T-helper 2 cell (primary cell): ENCODE measurements at places on chromosomes 1 and 21.

- no peak for DNase-seq
Observed at GRCh38 chr1:45545553-45546310, 4.9 kb upstream of the AKR1A1 start.

DNA sequence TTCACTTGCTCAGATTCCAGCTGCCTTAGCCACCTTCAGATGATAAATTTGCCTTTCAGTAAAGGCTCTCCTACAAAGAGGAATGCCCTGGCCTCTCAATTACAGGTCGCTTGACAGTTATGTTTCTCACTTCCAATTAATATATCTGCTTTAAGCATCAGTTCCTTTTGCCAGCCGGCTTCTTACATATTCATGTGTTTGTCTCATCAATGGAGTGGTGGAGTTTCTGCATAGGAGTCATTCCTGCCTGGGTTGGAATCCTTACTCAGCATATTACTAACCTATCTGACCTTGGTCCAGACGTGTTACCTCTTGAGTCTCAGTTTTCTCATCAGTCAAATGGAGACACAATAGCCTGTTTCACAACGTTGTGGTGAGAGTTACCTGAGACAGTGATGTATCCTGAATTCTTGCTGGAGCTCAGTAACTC, 9.4 kb upstream of the SESN2 start:
- DNase-seq = no peak

DNA sequence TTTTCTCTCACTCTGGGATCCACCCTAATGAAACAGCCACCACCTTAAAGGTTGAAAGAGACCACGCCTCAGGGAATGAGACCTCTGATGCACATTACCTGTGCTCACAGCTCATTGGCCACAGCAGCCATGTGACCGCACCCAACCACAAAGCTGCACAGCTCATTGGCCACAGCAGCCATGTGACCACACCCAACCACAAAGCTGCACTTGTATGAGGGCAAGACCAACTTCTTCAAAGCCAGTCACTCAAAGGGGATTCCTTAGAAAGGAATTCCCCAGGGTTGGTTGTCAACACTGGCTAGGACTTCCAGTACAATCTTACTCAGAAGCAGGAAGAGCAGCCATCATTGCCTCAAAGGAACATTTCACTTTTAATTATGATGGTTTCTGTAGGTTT, 43.6 kb upstream of the PDE9A start:
- DNase-seq = peak; percentile 10

DNA sequence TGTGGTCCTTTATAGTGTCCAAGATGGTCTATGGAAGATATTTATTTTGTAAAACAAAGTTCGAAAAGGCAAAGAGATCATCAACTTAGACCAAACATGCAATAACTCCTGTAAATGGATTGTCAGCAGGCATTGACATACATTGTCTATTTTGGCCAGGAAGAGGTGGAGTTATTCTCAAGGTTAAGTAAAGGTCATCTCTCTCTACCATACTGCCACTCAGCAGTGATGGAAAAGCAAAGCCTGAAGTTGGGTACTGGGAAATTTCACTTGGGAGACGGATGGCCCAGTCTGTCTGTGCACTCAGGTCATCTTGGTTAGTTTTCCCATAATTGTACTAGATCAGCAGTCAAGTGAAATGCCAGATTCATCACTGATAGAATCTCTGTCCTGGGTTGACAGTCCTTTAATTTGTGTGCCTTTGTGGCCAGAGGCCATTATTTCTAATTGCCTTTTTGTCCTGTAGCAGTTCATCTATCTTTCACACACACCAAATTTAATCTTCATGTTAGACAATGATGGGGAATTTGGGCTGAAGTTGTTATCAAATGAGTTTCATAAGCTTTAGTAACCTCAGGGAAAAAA, 17.5 kb downstream of the PIGP start:
- DNase-seq = no peak

DNA sequence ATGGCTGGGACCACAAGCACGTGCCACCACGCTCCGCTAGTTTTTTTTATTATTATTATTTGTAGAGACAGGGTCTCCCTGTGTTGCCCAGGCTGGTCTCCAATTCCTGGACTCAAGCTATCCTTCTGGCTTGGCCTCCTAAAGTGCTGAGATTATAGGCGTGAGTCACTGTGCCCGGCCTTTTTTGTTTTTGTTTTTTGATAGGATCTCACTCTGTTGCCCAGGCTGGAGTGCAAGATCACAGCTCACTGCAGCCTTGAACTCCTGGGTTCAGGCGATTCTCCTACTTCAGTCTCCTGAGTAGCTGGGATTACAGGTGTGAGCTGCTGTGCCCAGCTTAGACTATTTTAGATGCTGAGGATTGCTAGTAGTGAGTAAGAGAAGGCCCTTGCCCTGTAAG, 11.8 kb upstream of the RNF11 start:
- no peak for DNase-seq

DNA sequence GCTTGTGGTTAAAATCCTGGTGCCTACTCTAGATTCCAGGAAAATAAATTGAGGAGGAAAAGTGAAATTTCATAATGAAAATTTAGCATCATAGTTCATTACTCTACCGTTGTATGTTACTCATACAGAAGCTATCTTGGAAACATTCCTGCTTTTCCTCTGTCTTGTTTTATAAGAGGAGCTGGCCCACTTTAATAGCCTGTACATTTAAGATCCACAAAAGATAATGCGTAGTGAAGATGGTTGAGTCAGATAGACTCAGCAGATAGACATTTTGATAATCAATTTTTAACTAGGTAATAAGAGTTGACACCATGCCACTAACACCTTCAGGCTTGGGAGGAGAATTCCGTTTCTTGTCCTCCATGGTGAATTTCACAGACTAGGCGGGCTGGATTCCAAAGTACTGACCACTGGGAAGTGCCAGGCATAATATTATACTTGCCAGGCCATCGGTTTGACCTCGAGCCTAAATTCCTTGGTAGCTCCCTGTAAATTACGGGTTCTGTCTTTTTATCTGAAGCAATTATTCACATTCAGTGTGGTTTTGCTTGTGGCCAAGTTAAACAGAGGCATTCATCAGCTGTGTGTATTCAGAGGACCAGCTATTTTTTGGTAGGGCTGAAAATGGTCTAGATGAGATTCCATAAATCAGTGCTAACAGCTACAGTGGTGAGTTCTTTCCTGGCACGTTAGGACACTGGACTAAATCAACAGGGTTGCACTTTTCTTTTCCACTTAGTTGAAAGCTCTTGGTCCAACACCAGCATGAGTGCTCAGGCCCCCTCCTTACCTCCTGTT, 111.9 kb upstream of the KAZN start:
- DNase-seq = no peak

- DNase-seq = no peak
Observed at GRCh38 chr1:205633421-205633976, 1.7 kb upstream of the ELK4 start.

DNA sequence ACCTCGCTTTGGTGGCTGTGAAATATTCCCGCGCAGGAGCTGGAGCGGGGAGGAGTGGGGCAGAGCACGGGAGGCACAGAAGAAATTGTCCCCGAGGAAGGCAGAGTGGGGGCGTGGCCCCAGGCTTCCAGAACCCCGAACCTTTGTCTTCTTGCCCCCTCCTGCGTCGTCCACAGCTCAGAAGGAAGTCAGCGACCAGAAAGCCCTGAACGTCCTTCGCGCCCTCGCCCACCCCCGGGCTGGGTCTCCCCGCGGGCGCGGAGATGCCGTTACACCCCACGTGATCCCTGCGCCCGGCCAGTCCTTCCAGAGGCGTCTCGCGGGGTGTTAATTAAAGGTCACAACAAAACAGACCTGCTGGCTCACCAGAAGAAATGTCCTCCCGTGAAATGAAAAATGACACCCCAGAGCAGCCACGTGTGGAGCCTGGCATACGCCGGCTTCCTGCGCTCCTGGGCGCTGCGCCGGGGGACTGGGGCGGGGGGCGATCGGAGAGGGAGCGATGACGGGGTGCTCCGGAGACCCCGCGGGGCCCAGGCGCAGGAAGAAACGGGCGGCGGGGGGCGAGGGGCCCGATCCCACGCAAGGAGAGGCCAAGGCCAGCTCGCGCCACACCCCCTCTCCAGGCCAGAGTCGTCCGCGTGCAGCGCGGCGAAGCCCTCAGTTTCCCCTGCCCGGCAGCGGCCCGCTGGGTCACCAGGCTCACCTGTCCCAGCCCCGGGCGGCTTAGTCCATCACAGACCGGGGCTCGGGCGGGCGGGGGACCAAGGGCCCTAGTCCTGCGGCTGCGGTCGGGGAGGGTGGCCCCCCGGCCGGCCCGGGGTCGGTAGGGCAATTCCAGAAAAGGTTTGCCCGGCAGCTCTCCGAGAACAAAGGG, 995 bp upstream of the KIF26B start:
- no peak for DNase-seq

DNA sequence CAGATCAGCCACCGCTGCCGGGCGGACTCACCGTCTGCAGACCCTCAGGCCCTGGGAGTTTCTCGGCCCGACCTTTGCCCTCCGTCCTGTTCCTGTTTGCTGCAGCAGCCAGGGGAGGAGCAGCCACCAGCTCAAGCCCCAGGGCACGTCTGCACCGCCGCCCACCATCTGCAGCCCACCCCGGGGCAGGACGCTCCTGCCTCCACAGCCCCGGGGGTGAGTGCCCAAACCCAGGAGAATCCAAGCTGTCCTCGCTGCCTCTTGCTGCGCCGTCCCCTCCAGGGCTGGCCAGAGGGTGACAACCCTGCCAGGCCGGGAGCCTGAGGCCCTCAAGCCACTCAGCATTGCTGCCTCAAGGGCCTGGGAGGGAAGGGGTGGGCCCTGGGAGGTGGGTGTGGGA, 1.2 kb upstream of the SLC25A34 start:
- no peak for DNase-seq

GRCh38 chr1:104593413-104594187, 843.9 kb downstream of the AMY1C start:
- DNase-seq = no peak

DNA sequence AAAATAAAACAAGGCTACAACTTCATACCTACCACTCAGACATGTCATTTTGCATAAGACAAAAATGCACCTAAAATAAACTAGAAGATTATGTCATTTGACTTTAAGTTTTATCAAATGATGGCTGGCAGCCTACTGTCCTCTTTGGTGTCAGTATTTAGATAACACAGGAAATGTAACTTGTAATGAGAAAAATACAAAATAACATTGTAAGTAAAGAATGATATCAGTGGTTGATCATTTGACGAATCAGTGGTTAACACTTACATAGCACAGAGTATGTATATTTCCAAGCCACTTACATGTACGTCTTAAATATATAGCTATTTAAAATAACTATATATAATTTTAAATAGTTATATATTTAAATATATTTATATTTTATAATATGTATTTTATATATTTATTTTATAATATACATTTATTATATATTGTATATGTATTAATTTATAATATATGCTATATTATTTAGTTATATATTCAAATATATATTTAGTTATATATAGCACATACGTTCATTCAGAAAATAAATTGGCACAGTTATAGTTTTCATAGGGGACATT, 44.1 kb downstream of the ZNF678 start:
- no peak for DNase-seq

DNA sequence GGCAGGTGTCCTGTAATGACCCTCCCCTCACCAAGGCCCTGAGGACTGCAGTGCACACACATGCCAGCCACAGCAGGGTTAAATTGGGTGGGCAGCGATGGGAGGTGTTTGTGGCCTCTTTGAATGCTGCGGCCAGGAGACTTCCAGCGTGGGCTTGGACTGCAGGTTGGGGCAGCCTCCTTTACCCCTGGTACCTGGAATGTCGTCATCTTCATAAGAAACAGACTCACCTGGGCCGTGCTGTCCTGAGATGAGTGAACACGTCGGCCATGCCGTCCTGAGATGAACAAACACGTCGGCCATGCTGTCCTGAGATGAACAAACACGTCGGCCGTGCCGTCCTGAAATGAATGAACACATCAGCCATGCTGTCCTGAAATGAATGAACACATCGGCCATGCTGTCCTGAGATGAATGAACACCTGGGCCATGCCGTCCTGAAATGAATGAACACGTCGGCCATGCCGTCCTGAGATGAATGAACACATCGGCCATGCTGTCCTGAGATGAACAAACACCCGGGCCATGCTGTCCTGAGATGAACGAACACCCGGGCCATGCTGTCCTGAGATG, 50.1 kb upstream of the COL6A1 start:
- DNase-seq = no peak

GRCh38 chr1:64535938-64536835, 66.3 kb downstream of the CACHD1 start:
- no peak for DNase-seq

DNA sequence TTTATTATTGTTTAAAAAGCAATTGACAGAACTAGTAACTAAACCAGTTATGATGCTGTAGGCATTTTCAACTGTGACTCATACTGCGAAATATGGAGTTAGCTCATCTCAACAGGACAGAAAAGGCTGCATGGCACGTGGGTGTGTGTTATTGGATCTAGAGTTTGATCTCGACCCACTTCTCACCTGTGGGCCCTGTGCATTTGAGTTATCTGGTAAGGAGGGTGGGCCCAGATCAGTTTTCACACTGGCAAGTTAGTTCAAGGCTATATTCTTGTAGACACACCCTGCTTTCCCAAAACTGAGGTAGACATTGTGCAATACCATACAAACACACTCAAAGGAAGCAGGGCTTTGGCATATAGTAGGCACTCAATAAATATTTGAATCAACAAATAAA, 71.3 kb upstream of the PRDX6 start:
- DNase-seq = no peak

DNA sequence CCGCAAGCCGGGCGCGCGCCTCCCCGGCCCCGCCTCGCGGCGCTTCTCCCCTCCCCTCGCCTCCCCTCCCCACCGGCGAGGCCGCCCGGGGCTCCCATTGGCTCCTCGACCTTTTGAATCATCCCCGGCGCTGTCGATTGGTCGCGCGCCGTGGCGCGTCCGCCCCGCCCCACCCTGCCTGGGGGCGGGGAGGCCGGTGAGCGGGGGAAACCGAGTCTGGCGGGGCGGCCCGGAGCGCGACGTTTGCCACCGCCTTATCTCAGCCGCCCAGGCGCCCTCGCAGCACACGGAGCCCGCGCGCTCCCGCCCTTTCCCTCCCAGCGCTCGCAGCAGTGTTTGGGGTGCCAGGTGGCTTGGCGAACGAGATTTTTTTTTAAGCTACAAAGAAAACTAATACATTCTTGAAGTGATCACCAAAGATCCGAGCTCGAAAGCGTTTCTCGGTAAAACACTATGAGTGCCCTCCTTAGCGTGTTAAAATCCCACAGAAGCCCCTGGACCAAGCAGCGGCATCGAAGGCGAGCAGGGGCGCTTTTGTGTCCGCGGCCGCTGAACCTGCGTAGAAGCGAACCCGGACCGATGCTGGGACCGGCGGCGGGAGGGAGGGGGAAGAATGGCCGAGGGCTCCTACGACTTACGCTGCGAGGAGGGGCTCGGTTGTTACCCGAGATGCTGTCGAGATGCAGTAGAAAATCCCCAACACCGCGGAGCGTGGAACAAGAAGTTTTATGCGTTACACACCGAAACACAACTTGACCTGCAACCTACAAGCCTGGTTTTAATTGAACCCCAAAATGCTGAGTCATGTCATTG, 436 bp upstream of the LBR start:
- DNase-seq = peak; percentile 96

DNA sequence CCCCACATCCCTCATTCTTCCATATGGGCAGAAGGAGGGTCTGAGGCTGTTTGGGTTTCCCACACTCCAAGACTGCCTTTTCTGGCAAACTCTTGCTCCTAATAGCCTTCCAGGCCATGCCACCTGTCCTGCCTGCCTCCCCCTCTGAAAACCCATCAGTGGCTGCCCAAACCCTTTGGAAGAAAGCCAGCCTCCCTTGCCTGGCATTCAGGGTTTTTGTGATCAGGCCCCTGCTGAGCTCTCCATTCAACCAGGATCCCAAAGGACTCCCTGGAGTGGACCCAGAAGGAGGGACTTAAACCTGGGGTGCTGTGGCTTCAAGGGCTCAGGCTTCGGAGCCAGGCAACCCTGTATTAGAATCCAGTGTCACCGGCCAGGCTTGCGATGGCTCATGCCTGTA, 4.2 kb upstream of the GUCA2A start:
- no peak for DNase-seq
